Stimulated activated CD4-positive, alpha-beta T cell treated with anti-CD3 and anti-CD28 coated beads, TNF-alpha, amount 100 ng/mL, for 24 hours (primary cell): ENCODE measurements at places on chromosomes 16 and 17.

GRCh38 chr17:47982091-47982617, 11.2 kb downstream of the CDK5RAP3 start:
- no peak for DNase-seq

DNA sequence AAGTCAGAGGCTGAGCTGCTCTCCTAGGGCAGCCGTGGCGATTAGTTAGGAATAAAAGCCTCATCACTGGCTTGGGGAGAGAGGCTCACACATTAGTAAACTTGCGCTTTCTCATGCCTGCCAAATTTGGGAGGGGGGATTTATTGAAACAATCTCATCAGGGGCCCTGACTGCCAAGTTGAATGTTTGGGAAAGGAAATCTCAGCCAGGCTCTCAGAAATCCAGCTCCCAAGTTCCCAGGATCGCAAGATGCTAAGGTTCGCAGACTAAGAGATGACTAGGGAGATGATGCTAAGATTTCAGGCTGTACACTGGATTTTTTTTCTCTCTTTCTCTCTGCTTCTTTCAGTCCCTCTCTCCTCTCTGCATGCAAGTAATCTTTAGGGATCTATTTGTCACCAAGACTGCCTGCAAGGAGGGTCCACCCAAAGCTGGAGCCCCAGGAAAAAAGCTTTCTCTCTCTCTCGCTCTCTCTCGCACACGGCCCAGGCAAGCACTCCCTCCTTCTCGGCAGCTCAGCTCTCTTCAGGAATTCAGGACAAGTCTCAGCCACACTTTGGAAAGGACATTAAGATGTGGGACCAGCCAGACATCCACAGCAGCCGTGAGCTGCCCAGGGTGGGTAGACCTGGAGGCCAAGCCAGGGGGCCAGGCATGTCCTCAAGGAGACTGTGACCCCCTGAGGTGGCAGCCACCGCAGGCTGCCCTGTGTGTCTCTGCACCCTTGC, 1.4 kb downstream of the GPR139 start:
- DNase-seq: no peak

DNA sequence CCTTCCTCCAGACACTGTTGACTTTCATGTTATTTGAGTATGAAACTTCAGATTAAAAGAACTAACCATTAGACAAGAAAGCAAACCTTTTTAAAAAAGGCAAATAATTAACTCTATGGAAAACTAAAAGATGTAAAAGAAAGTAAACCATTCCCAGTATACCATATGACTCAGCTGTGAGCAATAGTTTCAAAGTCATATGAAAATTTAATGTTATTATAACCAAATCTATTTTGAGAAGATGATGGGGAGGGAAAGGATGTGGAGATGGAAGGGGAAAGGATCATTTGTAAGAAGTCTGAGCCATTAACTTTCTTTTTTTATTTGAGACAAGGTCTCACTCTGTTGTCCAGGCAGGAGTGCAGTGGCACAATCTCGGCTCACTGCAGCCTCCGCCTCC, 131.8 kb downstream of the IRX5 start:
- DNase-seq: no peak

GRCh38 chr16:59964232-59964924, 1230.3 kb upstream of the GOT2 start:
- no peak for DNase-seq

DNA sequence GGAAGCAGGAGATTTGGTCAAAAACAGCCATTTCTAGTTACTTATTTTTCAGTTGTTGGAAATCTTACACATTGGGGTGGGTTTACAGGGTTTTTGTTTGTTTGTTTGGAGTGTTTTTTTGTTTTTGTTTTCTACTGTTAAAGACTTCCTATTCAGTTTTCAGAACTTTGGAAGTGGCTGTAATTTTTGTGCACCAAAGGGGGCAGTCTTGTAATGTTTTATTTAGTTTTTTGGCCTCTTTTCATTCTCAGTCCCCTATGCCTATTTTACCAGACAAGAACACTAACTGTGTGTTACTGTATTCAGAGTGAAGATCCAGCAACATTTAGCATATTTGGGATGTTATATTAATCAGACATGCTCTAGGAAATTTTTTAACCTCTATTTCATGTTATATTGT, 20.6 kb downstream of the TPPP3 start:
- DNase-seq: no peak

DNA sequence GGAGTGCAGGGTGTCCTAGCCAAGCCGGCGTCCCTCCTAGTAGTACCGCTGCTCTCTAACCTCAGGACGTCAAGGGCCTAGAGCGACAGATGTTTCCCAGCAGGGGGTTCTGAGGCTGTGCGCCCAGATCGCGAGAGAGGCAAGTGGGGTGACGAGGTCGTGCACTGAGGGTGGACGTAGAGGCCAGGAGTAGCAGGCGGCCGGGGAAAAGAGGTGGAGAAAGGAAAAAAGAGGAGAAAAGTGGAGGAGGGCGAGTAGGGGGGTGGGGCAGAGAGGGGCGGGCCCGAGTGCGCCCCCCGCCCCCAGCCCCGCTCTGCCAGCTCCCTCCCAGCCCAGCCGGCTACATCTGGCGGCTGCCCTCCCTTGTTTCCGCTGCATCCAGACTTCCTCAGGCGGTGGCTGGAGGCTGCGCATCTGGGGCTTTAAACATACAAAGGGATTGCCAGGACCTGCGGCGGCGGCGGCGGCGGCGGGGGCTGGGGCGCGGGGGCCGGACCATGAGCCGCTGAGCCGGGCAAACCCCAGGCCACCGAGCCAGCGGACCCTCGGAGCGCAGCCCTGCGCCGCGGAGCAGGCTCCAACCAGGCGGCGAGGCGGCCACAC, at the start of gene MMP2:
MMP2 (plus strand) TSS at position 372 of the 603 bp plus-strand sequence. CDS start 282 bp downstream, outside the sequence.
- no peak for DNase-seq

GRCh38 chr17:28553000-28553505, 629 bp upstream of the UNC119 start:
- no peak for DNase-seq

DNA sequence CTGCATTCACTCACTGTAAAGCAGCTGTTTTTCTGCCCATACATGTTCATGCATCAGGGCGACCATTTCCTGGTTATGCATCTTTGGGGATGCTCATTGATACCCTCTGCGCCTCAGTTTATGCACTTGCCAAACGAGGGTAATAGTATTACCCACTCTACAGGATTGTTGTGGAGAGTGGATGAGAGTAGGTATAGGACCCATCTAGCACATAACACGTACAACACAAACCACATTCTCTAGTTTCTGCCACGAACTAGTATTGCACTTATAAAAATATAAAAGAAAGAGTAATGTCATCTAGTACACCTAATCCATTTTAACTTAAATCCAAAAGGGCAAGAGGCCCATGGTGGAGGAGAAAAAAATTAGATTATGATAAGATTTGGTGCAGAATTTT, 231.7 kb downstream of the SLC39A11 start:
- DNase-seq: no peak

- no peak for DNase-seq
Measured at GRCh38 chr16:79605999-79606398, 5.5 kb upstream of the MAF start.
